ENCODE measurements at places on chromosomes 11 and 22. TPM values are rescaled to one million over a fixed set of nuclear protein-coding genes. Genes with fewer than 3 reads are reported as not detected.

The RELA gene
- total RNA-seq = 89.7 TPM

The RPS19BP1 gene
- total RNA-seq = 160 TPM

The GNAZ gene
- 2.6 TPM for total RNA-seq

The MFNG gene
- total RNA-seq = 171 TPM

The CCDC34 gene
- 22.4 TPM for total RNA-seq

The PRR33 gene
- total RNA-seq = not detected

The PATE4 gene
- total RNA-seq = not detected

The MS4A6A gene
- 1.6 TPM for total RNA-seq

The TSPAN18 gene
- total RNA-seq = 0.60 TPM

- DNase-seq = no peak
These were observed 1.0 kb upstream of the ROBO4 start for GRCh38 chr11:124898711-124899110.

GRCh38 chr11:118903204-118904015, 19.7 kb downstream of the CXCR5 start:
- no peak for DNase-seq

GRCh38 chr11:134949121-134950090, 537.4 kb upstream of the B3GAT1 start:
- DNase-seq = no peak

- no peak for DNase-seq
These were observed 745.7 kb downstream of the FAM181B start for GRCh38 chr11:81987829-81988472.

DNA sequence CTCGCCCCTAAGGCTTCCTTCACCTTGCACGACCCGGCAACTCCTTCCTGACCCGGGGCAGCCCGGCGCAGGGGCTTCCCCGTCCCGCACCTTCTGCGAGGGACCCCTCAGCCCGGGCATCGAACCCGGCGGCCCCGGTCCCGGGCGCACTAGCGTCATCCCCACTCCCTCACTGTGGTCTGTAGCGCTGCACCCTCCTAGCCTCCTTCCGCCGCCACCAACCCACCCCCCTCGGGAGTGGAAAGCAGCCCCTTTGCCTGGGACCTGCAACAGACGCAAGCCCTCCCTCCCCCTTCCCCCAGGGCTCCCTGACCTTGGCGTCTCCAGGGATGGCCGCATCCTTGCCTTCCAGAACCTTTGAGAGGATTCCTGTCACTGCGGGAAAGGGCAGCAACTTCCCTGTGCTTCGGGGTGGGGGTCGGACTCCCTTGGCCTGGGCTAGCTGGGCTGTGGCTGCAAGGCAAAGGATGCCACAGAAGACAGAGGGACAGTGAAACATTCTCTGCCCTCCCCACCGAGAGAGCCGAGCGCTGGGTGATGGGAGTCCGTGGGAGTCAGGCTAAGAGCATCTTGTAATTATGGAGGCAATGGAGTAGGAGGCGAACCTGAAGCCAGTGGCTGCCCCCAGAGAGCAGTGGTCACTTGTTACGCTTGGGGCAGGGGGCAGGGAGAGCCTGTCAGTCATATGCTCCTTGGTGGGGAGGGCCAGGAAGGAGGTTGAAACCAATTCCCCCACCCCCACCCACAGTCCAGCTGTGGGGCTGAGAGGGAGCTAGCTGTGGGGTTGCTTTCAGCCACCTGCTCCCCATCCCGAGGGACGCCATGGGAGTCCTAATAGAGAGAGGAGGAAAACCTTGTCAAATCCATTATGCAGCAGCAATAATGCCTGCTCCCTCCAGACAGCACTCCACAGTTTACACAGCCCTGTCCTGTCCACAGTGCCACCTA, 920 bp downstream of the TMEM132A start:
- no peak for DNase-seq

- DNase-seq = no peak
These were observed 103.3 kb upstream of the PARVA start for GRCh38 chr11:12274056-12274455.

GRCh38 chr22:26429458-26430286, 612 bp downstream of the ASPHD2 start:
- DNase-seq = no peak

GRCh38 chr22:29125443-29125778, 52.6 kb downstream of the KREMEN1 start:
- no peak for DNase-seq

DNA sequence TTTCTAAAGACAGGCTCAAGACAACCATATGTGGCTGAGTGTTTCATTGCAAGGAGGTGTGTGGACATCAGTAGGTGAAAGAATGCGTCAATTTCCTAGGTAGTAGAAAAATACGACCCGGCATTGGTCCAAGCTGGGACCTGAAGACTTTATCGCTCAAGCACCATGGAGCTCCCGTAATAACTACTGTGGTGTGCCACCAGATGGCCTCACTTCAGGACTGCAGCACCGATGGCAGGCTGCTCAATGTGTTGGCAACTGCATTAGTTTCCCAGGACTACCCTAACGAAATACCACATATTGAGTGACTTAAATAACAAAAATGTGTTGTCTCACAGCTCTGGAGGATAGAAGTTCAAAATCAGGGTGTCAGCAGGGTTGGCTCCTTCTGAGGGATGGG, 72.4 kb upstream of the FAT3 start:
- DNase-seq = no peak

GRCh38 chr22:23898006-23898974, 4.1 kb downstream of the MIF start:
- DNase-seq = no peak

- DNase-seq = no peak
These were observed 643 bp downstream of the CEND1 start for GRCh38 chr11:788953-789940.

DNA sequence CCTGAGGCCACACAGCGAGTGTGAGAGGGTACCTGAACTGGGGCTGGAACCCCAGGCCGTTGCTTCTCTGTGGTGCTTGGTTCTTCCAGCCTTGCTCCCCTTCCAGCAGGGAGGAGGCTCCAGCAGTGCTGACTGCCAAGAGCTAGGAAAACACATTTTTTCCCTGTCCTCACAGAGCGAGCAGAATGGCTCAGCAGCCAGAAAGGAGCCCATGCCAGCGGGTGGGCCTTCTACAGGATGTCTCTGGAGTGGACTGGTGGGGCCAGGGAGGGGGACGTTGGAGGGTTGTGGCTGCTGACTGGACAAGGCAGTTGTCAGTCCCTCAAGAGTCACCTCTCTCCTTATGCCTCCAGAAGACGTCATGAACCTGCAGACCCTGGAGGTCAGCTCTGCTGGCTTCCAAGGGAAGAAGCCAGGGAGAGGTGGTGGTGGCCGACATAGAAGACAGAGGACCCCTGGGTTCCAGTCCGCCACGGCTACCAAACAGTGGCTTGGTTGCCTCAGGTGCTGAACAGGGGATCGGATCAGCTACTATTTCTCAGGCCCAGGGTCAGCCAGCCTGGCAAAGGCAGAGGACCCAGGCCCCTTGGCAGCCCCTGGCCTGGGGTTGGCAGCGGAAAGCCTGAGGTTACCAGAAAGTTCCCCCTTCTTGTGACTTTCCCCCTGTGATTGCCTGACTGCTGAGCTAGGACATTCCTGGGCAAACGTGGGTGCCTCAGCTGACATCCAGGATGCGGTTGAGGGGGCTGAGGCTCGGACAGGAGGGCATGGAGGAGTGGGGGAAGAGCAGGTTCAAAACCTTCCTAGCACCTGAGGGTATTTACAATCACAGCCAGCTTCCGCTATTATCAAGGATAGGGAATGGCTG, 3.7 kb downstream of the MAFF start:
- no peak for DNase-seq

GRCh38 chr11:120197251-120197891, 13.5 kb upstream of the OAF start:
- DNase-seq = no peak

DNA sequence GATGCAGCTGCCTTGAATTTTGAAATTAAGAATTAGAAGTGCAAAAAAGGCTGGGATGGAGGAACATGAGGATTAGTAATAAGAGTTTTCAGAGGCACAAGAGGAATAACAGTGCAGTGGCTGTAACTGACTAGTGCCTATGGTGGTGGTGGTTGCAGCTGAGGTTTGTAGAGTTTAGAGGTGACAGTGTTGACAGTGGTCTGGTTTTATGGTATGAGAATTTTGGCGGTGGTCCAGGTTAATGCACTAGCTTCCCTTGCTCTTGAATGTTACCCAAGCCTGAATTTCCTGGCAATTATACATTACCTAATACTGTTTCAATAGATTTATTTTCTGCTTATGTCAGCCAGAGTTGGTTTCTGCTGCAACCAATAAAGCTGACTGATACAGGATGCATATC, 112.8 kb upstream of the C11orf87 start:
- no peak for DNase-seq

- DNase-seq = no peak
These were observed 48.8 kb upstream of the TOP3B start for GRCh38 chr22:22031183-22031945.

GRCh38 chr22:30875481-30876215, 92.9 kb downstream of the MORC2 start:
- no peak for DNase-seq

DNA sequence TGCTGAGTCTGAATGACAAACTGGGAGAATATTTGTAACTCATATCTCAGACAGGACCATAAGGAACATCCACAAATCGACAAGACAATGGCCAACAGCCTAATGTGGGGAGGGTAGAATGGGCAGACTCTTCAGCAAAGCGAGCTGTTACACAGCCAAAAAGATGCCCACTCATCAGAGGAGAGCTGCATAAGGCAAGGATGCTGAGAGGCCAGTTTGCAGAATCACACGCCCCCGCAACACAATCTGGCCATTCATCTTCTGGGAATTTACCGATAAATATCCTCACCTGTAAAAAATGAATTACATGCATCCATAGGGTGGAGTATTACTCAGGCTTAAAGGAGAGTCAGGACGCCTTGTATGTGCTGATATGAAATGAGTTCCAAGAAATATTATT, 57.5 kb upstream of the SLC22A12 start:
- no peak for DNase-seq

- DNase-seq = no peak
These were observed 11.7 kb downstream of the OSBPL5 start for GRCh38 chr11:3153291-3153861.

- DNase-seq = no peak
These were observed 15.0 kb downstream of the UBE2L6 start for GRCh38 chr11:57552479-57552878.

DNA sequence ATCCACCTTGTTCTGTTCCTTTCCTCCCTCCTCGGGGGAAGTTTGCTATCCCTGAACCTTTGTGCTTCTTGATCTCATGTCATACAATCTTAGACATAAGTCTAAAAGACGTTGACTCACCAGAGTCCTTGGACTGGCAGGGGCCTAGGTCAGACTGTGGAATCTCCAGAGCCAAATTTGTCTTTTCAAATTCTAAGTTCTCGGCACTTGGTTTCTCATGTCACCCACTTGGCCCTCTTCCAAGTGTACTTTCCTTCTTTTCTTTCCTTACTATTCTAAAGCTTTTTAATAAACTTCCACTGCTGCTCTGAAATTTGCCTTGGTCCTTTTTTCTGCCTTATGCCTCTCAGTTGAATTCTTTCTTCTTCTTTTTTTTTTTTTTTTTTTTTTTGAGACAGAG, 30.1 kb upstream of the SMPD1 start:
- DNase-seq = no peak

DNA sequence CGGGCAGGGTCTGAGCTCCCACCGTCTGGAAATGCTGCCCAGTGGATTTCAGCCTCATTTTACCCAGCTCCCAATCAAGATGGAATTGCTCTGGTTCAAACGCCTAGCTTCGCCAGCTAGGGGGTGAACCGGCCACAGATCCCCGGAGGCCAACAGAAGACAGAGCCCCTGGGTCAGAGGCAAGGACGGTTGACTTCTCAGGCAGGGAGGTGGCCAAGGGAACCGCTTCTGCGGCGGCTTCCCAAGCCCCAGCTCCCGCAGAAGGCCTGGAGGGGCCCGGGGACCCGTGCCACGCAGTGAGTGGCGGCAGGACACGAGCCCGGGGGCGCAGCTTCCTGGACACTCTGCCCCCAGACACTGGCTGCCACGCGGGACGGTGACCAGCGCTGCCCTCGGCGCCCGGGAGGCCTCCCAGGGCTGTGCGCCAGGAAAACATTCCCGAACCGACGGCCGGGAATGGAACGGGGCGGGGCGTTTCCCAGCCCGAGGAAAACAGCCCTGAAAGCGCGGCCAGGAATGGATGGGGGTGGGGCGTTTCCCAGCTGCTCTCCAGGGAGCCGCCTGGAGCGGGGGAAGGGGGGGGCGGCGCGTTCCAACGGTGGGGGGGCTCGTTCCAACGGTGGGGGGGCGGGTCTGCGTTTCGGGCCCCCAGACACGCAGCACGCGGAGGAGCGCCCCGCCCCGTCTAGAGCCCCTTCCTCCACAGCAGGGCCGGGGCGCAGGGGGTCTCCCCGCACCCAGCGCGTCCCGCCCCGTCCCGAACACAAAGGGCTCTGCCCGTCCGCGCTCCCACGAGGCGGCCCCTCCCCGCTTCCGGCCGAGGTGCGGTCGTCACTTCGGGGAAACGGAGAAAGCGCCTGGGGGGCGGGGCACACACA, 13.5 kb upstream of the B4GALNT4 start:
- DNase-seq = peak; percentile 90

- DNase-seq = no peak
These were observed 31.8 kb downstream of the DKK3 start for GRCh38 chr11:11976481-11977127.

DNA sequence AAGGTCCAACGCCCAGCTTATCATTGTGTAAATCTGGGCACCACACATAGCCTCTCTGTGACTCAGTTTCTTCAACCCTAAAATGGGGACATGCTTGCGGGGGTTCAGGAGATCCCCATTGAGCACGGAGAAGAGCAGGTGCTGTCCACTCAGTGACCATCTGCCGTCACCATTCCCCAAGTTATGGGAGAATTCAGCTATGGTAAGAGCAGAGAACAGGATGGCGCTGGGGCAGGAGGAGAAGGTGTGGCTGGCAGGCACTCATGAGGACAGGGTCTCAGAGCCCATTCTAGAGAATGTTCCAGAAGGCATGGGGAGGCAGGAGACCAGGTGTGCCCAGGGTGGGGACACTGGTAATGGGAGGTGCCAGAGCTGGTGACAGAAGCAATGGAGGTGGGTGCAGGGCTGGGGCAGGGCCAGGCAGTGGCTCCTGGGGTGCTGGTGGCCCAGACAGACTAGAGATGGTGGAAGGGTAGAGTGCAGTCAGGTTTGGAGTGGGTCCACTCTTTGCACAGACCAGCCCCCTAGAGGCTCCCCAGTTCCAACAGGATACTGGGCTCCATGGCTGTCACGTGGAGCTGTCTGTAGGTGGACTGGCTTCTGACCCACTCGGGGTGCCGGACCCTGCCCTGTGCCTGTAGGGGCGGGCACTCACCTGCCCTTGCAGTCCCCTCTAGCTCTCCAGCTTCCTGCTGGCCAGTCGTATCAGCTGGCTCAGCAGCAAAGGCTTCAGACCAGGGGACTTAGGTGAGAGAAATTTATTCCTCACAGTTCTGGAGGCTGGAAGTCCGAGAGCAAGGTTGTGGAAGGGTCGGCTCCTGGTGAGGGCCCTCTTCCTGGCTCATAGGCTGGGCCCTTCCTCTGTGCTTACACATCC, 84.7 kb downstream of the CDKN1C start:
- DNase-seq = no peak

Measured in CD8-positive, alpha-beta memory T cell (primary cell).